A673 (cell line): ENCODE measurements at places on chromosomes 7 and 10.

GRCh38 chr10:105973360-105973759 lies 1191.1 kb downstream of the SORCS1 start:
- peak; percentile 68 for DNase-seq

- peak; percentile 72 for DNase-seq
Observed at GRCh38 chr10:19412531-19412930, 363.9 kb downstream of the MALRD1 start.

GRCh38 chr7:134907000-134907399 lies 79.3 kb upstream of the AGBL3 start:
- DNase-seq: no peak

DNA sequence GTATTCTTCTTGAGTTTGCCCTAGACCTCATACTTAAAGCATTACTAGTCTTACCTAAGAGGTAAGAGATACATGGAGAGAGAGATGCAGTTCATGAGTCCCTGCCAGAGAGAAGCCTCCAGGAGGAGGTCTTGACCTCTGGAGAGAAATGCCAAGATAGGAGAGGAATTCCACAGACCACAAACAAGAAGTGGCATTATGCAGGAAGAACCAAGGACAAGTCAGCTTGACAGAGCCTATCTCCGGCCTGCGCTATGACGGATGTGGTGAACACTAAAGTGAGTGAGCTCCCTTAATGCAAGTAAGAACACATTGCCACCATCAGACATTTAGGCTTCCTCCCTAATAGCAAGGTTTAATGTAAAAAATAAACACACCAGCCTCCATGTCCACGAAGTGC lies 27.9 kb upstream of the COL1A2 start:
- no peak for DNase-seq

DNA sequence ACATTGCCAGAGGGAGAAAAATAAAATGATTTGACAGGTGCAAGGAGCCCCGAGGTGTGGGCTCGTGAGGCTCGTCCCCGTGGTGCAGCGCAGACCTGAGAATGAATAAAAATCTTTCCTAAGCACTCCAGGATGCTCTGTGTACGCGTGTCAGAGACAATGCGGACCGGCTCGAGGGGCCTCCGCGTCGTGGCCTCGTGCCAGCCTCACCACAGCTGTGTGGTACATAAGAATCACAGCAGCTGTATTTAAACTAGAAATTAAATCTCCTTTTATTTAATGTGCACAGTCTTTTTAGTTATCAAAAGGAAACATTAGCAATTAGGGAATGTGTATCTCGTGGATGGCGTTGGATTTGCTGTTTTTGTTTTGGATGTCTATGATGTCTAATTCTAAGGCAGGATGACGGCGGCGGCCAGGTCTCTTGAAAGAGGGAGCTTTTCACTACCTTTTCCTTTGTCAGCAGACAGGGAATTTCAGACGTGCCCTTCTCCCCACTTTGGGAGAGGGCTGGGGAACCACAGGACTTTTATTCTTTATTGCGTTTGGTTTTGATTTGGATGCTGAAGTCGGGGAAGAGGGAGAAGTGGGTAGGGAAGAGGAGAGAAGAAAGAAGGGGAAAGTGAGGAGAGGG lies 365.3 kb upstream of the SHH start:
- DNase-seq: no peak

GRCh38 chr7:27901028-27901760 lies 161.2 kb downstream of the TAX1BP1 start:
- no peak for DNase-seq

- no peak for DNase-seq
Observed at GRCh38 chr7:139869886-139870285, 40.8 kb downstream of the TBXAS1 start.

GRCh38 chr7:117424090-117424829 lies 3.0 kb downstream of the ASZ1 start:
- DNase-seq: no peak

DNA sequence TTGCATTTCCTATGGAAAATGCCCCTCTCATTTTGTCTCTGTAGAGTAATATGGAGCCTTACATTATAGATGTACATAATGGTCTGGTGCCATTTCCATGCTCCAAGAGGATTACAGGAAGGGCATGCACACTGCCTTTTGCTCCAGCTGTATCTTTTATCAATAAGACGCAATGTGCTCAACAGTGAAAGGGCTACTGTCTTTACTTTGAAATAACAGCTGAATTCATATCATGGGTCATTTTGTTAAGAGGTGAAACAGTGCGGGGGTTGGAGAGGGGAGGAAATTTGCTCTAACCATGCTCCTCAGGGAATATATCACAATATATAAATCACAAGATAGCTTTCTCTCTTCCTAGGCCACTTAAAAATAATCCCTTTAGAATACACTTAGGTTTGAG lies 77.7 kb downstream of the ICA1 start:
- no peak for DNase-seq

- no peak for DNase-seq
Observed at GRCh38 chr10:48904861-48905260, 34.8 kb downstream of the LRRC18 start.

DNA sequence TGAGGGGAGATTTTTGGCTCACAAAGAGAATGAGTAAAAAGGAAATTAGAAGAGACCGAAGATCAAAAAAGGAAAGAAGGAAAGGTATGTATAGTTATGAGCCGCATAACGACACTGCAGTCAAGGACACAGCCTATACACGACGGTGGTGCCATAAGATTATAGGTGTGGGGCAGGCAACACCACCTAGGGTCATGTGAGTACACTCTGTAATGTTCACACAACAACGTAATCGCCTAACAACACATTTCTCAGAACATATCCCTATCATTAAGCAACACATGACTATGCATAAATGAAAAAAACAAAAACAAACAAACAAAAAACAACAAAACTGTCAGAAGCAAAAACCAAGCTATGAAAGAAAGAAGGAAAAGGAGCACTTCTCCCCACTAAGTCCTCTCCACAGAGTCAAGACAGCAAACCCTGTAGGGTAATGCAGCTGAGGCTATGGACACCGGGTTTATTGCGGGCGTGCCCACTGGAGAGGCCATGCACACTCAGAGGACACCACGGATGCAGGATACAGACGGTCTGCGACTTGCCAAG lies 45.1 kb downstream of the PIP4K2A start:
- no peak for DNase-seq

- no peak for DNase-seq
Observed at GRCh38 chr7:32158076-32158475, 87.9 kb upstream of the PDE1C start.

DNA sequence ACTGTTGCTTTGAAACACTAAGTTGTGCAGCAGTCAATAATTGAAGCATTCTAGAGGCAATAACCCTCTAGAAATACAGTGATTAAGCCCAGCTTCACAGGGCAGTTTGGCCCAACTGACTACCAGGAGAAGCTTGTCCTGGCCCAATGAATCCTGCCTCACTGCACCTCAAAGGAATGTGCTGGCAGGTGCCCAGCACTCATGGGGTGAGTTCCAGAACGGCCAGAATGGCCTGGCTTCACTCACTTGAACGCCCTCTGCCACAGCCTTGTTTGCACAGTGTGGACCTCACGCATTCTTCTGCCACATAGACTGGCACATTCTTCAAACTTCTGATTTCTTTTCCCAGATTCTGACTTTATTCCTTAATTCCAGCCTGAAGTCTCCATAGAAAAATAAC lies 6.6 kb upstream of the ITIH2 start:
- no peak for DNase-seq

DNA sequence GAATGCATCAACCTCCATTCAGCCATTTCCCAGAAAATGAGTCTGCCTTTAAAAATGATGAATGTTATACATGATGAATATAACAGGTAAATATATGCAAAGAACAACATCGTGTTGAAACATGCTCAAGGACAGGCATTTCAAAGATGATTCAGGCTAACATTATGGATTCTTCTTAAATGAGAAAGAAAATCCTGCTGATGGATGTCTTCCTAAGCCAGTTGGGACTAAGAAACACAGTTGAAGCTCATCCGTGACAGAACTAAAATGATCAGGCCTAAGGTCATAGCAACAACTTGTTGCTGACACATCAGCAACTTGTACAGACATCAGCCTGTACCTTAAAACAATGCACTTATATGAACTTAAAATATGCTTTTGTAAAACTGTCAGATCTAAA lies 267.9 kb downstream of the MAGI2 start:
- no peak for DNase-seq

GRCh38 chr7:2732959-2733584 lies 45.1 kb downstream of the AMZ1 start:
- no peak for DNase-seq

DNA sequence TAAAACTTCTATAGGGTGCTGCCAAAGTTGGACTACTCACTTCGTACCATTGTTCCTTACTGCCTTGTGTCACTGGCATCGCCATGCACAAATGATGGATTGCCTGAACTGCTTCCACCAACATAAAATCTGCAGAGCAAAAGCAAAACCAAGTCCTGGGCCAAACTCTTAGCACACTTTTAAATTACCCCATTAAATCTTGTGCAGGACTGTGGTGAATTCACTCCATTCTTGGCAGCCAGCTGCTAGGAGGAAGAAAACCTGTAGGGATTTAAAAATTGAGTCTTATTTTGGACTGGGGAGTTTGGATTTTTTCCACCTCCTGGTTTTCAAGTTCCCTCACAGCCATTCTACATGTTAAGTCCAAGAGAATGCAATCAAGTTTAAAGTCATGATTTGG lies 646.9 kb downstream of the SORCS3 start:
- no peak for DNase-seq

GRCh38 chr10:34219753-34220548 lies 595.1 kb downstream of the PARD3 start:
- DNase-seq: no peak

- peak; percentile 52 for DNase-seq
Observed at GRCh38 chr7:32518534-32519140, 23.3 kb downstream of the AVL9 start.

DNA sequence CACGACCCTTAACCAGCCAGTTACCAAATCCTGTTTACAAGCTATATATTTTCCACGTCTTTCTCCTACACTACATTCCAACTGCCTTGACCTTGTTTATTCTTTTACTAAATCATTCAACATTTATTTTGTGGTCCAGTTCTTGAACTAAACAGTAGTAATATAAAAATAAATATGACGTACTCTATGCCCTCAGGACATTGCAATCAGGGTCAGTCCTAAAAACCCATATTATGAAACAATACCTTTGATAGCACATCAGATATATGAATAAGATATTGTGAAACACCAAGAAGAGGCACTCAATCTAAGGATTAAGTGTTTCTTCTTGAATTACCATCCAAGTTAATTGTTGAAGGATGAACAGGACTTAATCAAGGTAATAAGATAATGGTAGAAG lies 52.5 kb upstream of the WNT16 start:
- no peak for DNase-seq

DNA sequence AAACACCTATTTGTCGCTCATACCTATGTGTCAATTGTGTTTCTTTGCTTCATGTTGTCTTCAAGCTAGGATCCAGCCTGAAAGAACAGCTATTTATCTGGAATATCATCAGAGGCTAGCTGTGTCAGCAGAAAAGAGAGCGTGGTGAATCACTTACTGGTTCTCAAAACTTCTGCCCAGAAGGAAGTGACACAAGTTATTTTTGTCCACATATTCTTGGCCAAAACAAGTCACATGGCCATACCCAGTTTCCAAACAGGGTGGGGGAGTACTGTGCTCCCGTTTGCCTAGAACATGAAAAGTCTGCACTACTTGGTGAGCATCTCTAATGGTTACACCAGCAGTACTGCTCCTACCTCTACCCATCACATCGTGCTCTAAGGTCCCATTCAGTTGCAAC lies 160.9 kb upstream of the CSTF2T start:
- DNase-seq: no peak

- no peak for DNase-seq
Observed at GRCh38 chr7:129864042-129864441, 88.7 kb downstream of the UBE2H start.

GRCh38 chr10:9230625-9231024 lies 1176.1 kb downstream of the GATA3 start:
- no peak for DNase-seq

GRCh38 chr10:132960631-132961419 lies 18.5 kb upstream of the CFAP46 start:
- no peak for DNase-seq

- DNase-seq: no peak
Observed at GRCh38 chr10:48516911-48517310, 88.0 kb downstream of the ARHGAP22 start.
